Epithelial cell of alveolus of lung (primary cell): ENCODE measurements at places on chromosomes 3 and 15. TPM values are rescaled to one million over a fixed set of nuclear protein-coding genes. Genes with fewer than 3 reads are reported as not detected.

NANOGP8 gene
- not detected in 2 replicates for total RNA-seq

SENP2 gene
- total RNA-seq = 16.2 and 16.8 TPM in 2 replicates

SLC30A4 gene
- 5.5 and 7.0 TPM in 2 replicates for total RNA-seq

ARGFX gene
- total RNA-seq = not detected in 2 replicates

ABHD17C gene
- 3.5 and 8.5 TPM in 2 replicates for total RNA-seq

KLHL40 gene
- not detected in 2 replicates for total RNA-seq

TNIK gene
- total RNA-seq = 9.3 and 15.3 TPM in 2 replicates

CHAC1 gene
- total RNA-seq = 5.0 and 63.6 TPM in 2 replicates

STRIT1 gene
- not detected in 2 replicates for total RNA-seq

IL17RE gene
- 0.88 and 1.0 TPM in 2 replicates for total RNA-seq

SH2D7 gene
- total RNA-seq = not detected in 2 replicates

ANKRD34C gene
- not detected in 2 replicates for total RNA-seq

ADIPOQ gene
- total RNA-seq = not detected in 2 replicates

DCBLD2 gene
- total RNA-seq = 148 and 299 TPM in 2 replicates

TEX55 gene
- not detected in 2 replicates for total RNA-seq

GRM7 gene
- total RNA-seq = not detected in 2 replicates

NRG4 gene
- total RNA-seq = 0.13 and 0.16 TPM in 2 replicates

C3orf18 gene
- 7.4 and 11.9 TPM in 2 replicates for total RNA-seq

UBE2E2 gene
- total RNA-seq = 75.6 and 123 TPM in 2 replicates

IQCF5 gene
- not detected in 2 replicates for total RNA-seq

PDE12 gene
- total RNA-seq = 16.1 and 19.1 TPM in 2 replicates
